ENCODE measurements at places on chromosomes 12 and 14. TPM values are rescaled to one million over a fixed set of nuclear protein-coding genes. Genes with fewer than 3 reads are reported as not detected.

- no peak for DNase-seq
Measured at GRCh38 chr12:18690653-18691052, 47.2 kb downstream of the PLCZ1 start.

GRCh38 chr14:43853541-43853940 is 653.5 kb downstream of the FSCB start:
- no peak for DNase-seq

GRCh38 chr12:71900091-71900490 is 38.6 kb upstream of the TPH2 start:
- no peak for DNase-seq

- DNase-seq: no peak
Measured at GRCh38 chr14:52026017-52026660, 36.8 kb downstream of the RTRAF start.

- no peak for DNase-seq
Measured at GRCh38 chr12:80269803-80270552, 170.6 kb downstream of the OTOGL start.

GRCh38 chr12:1878695-1879094 is 39.8 kb downstream of the CACNA2D4 start:
- DNase-seq: no peak

GRCh38 chr12:11238275-11238674 is 31.2 kb downstream of the PRB3 start:
- no peak for DNase-seq

- DNase-seq: no peak
Measured at GRCh38 chr14:68959035-68959434, 20.1 kb downstream of the ACTN1 start.

GRCh38 chr14:54435500-54435981 is 5.6 kb downstream of the CNIH1 start:
- peak; percentile 16 for DNase-seq

DNA sequence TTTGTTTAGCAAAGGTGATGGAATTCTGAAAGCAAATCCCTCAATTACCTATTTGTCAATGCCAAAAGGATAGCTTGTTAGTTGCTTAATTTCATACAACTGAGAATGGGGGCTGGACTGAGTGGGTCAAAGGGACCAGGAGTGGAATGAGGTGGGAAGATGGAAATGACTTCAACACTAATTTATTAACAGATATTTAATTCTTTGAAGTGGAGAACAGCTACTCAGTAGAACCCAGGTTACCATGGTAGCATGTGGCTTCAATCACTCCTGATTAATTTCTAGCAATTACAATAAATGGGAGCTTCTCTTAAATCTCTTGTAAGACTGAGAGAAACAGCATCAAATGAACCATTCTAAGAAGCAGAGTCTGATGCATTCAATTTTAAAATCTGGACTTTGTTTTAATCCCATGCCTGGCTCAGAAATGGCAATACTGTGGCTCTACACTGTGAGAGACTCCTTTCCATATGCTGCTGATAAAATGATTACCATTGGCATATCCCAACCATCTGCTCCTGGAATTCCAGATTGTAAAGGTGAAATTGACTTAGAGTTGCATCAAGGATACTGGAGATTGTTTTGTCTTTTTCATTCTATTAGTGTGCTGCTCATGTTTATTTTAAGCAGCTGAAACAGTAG is 607.8 kb downstream of the SNAPC1 start:
- no peak for DNase-seq

DNA sequence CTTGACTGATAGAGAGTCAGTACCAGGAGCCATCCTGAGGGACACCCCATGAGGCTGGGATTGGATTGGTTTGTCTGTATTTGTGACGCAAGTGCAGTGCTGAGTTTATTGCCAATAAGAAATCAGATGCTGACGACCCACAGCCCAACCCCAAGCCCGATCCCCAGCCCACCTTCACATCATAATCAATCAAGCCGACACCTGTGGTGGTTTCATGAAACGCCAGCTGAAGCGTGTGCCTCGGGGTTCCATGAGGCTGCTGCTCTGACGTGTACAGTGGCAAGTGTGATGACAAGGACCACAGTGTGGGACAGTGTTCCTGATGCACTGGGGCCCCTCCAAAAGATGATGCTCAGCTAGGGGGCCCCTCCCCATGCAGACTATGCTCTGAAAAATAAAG is 62.1 kb upstream of the C14orf180 start:
- DNase-seq: no peak

DNA sequence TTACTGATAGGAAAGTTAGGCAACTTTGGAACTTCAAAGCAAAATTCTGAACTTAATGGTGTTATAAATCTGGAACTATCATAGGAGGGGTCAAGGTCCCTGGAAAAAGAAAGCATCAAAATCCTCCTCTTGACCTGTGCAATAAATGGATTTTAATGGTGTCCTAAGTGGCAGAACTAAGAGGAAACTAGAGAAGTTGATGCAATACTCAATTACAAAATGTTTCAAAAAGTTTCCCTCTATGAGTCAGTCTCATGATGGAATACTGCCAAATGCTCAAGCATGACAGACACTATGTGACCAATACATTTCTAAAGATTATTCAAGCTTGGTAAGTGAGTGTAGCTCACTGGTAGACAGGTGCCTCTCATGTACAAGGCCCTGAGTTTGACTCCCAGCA is 47.7 kb upstream of the ERGIC2 start:
- peak; percentile 18 for DNase-seq

GRCh38 chr12:14782756-14783155 is 20.5 kb downstream of the WBP11 start:
- no peak for DNase-seq

- no peak for DNase-seq
Measured at GRCh38 chr14:75980856-75981255, 939 bp downstream of the TGFB3 start.

- DNase-seq: no peak
Measured at GRCh38 chr12:54692353-54692752, 44.2 kb upstream of the DCD start.

DNA sequence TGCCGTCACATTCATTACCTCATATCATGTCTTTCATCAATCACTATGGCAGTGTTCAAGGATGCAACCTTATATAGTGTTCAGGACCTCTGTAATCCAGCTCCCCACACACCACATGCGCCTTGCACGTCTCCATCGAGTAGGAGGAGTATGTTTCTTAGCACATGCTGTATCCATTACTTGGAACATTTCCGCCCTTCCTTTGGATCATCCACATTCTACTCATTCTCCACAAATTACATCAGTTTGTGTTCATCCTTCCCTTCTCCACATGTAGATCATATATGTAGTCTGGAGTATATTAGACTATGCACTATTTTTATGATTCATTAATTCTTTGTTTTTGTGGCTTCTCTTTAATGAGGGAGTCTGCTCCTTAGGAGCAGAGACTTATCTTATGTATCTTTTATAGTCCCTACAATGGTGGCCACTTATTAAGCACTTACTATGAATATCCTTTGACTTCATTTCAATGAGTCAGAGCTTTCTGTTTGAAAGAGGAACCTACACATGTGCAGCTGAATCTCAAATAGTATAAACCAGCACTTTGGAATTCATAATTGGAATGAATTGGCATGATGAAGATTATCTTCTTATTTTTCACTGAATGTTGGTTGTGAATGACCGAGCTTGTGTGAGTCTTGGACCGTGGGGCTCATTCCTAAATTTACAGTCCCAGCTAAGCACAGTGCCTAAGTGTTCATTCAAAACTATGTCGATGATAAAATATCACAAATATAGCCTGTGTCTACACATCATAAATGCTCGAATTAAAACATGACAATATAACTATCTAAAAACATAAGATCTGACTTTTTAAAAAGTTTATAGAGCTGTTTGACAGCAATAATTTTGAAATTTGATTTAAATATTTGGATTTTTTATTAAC is 30.2 kb upstream of the NPAS3 start:
- DNase-seq: no peak

GRCh38 chr12:41681898-41682297 is 462.8 kb downstream of the GXYLT1 start:
- no peak for DNase-seq

GRCh38 chr14:51969852-51970540 is 19.4 kb upstream of the RTRAF start:
- DNase-seq: no peak

DNA sequence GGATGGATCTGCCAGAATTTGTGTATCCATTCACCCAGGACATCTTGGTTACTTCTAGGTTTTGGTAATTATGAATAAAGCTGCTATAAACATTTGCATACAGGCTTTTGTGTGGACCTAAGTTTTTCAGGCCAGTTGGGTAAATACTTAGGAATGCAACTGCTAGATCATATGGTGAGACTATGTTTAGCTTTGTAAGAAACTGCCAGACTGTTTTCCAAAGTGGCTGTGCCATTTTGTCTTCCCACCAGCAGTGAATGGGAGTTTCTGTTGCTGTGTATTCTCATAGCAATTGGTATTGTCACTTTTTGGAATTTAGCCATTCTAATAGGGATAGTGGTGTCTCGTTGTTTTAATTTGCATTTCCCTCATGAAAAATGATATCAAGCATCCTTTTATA is 133.0 kb downstream of the KIF26A start:
- DNase-seq: no peak

DNA sequence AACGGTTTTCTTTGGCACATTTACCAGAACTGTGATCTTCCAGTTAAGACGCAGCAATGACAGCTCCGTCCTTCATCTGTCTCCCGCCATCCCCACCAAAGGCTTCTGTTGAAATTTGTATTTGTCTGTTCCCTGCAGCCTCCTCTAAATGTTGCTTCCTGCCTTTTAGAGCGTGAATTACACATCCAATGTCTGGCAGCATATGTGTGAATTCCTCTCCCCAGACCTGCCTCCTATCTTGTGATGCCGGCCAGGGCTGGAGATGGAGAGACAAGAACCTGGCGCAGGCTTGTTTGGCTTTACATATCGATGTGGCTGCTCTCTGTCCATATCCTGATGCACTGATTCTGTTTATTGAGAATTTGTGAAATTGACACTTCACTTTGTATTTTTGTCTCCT is 738.4 kb upstream of the TMEM132C start:
- no peak for DNase-seq

GRCh38 chr12:109752117-109753053 is 38.8 kb downstream of the FAM222A start:
- DNase-seq: no peak

- no peak for DNase-seq
Measured at GRCh38 chr12:51011955-51012354, 14.2 kb downstream of the SLC11A2 start.

- DNase-seq: no peak
Measured at GRCh38 chr14:52954346-52955214, 3.7 kb upstream of the FERMT2 start.

- peak; percentile 96 for DNase-seq
Measured at GRCh38 chr12:124774462-124775167, 89.0 kb downstream of the SCARB1 start.

GRCh38 chr12:27212861-27213260 is 31.2 kb upstream of the STK38L start:
- no peak for DNase-seq

- peak; percentile 26 for DNase-seq
Measured at GRCh38 chr12:95224202-95225170, 6.9 kb downstream of the VEZT start.

GRCh38 chr12:124565656-124566160 is 1.7 kb downstream of the NCOR2 start:
- no peak for DNase-seq

GRCh38 chr14:75236467-75236866 is 42.2 kb upstream of the FOS start:
- DNase-seq: no peak

- DNase-seq: no peak
Measured at GRCh38 chr12:108964371-108965352, 56.2 kb downstream of the SVOP start.

DNA sequence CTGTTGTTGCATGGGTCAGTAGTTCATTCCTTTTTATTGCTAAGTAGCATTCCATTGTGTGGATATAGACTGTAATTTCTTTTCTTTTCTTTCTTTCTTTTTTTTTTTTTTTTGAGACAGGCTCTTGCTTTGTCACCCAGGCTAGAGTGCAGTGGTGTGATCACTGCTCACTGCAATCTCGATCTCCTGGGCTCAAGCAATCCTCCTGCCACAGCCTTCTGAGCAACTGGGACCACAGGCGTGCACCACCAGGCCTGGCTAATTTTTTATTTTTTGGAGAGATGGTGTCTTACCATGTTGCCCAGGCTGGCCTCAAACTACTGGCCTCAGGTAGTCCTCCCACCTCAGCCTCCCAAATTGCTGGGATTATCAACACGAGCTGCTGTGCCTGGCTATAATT is 5.2 kb downstream of the ATP6V0A2 start:
- no peak for DNase-seq

- DNase-seq: no peak
Measured at GRCh38 chr14:103346286-103346685, 12.2 kb downstream of the EIF5 start.

- DNase-seq: no peak
Measured at GRCh38 chr12:104006929-104007328, 41.3 kb downstream of the TDG start.

GRCh38 chr12:93065896-93066295 is 136.8 kb upstream of the EEA1 start:
- no peak for DNase-seq

DNA sequence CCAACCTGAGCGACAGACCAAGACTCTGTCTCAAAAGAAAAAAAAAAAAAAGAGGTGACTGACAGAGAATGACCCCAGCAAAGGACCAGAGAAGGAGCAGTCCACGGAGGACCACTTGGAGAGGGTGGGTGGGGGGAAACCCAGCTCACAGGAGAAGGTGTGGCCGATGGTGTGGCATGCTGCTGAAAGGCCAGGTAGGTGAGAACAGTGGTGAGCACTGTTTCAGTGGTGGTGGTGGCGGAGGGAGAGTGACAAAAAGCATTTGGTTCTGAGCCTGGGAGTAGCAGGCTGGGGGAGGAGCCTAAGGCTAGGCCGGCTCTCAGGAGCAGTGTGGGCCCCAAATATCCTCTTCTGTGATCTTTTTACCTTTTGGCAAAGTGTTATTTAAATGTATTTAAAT is 63.8 kb downstream of the IRF2BPL start:
- peak; percentile 75 for DNase-seq

DNA sequence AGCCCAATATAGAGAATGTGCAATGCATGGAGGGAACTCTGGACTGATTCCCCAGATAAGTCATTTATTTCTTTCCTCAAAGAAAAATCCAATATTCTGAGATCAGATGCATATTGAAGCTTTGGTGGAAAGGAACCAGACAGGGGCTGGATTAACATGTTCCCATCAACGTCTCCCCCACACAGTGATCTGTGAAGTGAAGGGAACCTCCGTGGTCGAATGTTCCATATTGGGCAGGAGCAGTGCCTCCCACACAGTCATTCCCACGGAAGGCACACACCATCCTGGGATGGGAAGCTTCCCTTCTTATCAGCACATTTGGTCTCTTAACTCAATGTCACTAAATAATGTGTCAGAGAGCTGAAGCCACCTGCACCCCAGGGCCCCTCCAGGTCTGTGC is 247.1 kb downstream of the BCL11B start:
- no peak for DNase-seq

KRT5 gene
- total RNA-seq: not detected

PPTC7 gene
- total RNA-seq: 41.1 TPM

GALNT6 gene
- total RNA-seq: 5.4 TPM

ITGA5 gene
- 17.9 TPM for total RNA-seq

CD69 gene
- total RNA-seq: 150 TPM

NT5DC3 gene
- total RNA-seq: 6.0 TPM

RERGL gene
- not detected for total RNA-seq

SOX5 gene
- total RNA-seq: not detected

POTEM gene
- total RNA-seq: not detected

DTX1 gene
- total RNA-seq: 8.3 TPM

ABHD12B gene
- not detected for total RNA-seq

TMPRSS12 gene
- total RNA-seq: not detected

CMA1 gene
- 1.2 TPM for total RNA-seq

CNTN1 gene
- total RNA-seq: not detected

KRT73 gene
- total RNA-seq: 2.1 TPM

ANHX gene
- total RNA-seq: not detected

B4GALNT3 gene
- 1.1 TPM for total RNA-seq

TSPAN11 gene
- total RNA-seq: not detected

SLC25A47 gene
- total RNA-seq: not detected
